Stimulated activated CD8-positive, alpha-beta memory T cell treated with anti-CD3 and anti-CD28 coated beads, Interleukin-2, amount 100 ng/mL, for 1 hour (primary cell): ENCODE measurements at places on chromosomes 11 and 22.
A peak's percentile ranks its signal among the peaks of the same experiment; 100 is the strongest.

GRCh38 chr11:11735586-11735985 is 106.2 kb upstream of the USP47 start:
- no peak for DNase-seq

DNA sequence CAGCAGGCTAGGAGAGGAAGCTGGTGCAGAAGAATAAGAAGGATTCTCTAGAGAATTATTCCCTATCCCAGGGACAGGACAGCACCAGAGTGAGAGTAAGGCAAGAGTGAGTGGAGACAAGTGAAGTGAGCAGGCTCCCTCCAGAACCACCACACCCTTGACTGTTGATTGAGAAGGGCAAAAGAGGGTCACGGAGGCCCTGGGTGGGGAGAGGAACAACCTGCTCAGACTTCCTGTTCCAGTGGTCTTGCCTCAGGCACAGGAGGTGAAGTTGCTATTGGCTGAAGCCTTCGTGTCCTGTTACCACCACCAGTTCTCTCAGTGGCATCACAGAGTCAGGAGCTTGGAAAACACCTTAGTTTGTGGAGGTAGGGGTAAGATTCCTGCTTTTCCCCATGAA is 51.7 kb upstream of the CCDC89 start:
- DNase-seq: no peak

GRCh38 chr11:132610216-132610615 is 922.1 kb downstream of the OPCML start:
- DNase-seq: no peak

DNA sequence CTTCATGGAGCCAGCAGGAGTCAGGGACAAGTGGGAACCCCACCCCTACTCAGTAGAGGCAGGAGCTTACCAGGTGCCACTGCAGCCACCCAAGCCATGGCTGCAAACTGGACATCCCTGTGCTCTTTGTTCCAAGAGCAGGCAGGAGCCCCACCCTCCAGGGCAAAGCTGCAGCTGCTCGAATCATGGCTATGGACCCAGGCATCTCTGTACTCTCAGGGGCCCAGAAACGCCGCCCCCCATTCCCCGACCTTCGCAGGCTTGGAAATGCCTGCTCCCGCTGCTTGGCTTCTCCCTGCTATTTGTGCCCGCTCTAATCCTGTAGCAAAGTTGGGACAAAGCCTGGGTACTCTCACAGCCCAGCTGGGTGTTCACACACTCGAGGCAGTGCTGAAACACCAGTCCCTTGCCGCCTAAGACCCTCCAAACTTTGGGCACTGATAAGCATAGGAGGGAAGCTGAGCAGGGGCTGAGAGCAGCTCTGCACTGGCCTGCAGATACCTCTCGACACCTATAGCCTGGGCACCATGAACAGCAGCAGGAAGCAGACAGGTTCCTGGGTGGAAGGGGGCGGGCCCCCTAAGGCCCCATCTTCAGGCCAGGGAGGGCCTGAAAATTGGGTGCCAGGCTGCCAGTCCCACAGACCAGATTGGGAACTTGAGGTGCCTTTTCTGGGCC is 402.4 kb downstream of the LRRC4C start:
- no peak for DNase-seq

DNA sequence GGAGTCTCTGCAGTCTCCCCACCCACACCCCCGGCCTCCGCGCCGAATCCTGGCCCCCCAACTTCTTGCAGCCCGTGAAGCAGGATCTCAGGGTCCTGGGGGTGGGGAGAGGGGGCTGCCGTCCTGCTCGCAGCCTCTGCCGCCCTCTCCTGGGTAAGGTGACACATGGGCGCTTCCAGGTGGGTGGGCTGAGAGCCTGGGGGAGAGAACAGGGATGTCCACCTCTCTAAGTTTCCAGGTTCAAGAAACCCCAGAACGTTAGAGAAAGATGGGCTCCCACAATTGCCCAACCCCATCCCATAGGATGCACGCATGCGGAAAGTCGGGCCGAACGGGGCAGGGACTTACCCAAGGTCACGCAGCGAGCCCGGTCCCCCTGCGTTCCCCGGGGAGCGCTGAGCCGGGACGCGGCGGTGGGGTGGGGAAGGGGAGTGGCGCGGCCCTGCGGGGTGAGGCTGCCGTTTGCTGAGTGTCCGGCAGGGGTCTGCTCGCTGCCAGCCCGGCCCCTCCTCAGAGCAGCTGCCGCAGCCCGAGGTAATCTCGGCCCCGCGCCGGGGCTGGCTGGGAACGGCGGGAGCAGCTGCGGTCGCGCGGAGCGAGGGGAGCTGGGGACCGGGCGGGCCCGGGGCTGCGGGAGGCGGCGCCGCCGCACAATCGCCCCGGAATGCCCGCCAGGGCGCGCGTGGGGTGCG is 705 bp upstream of the CAPN1 start:
- DNase-seq: no peak

- DNase-seq: peak; percentile 8
Measured at GRCh38 chr11:118789501-118790356, 1.2 kb downstream of the DDX6 start.

GRCh38 chr11:69122630-69123431 is 32.9 kb upstream of the SMIM38 start:
- no peak for DNase-seq

GRCh38 chr11:65423516-65424204 is 1.1 kb downstream of the NEAT1 start:
- no peak for DNase-seq

GRCh38 chr11:76747153-76747914 is 35.8 kb upstream of the TSKU start:
- DNase-seq: no peak

- no peak for DNase-seq
Measured at GRCh38 chr11:35166369-35167360, 27.7 kb downstream of the CD44 start.

- no peak for DNase-seq
Measured at GRCh38 chr11:12775955-12776354, 101.7 kb downstream of the TEAD1 start.

GRCh38 chr22:49292909-49293308 is 534.8 kb downstream of the BRD1 start:
- no peak for DNase-seq

DNA sequence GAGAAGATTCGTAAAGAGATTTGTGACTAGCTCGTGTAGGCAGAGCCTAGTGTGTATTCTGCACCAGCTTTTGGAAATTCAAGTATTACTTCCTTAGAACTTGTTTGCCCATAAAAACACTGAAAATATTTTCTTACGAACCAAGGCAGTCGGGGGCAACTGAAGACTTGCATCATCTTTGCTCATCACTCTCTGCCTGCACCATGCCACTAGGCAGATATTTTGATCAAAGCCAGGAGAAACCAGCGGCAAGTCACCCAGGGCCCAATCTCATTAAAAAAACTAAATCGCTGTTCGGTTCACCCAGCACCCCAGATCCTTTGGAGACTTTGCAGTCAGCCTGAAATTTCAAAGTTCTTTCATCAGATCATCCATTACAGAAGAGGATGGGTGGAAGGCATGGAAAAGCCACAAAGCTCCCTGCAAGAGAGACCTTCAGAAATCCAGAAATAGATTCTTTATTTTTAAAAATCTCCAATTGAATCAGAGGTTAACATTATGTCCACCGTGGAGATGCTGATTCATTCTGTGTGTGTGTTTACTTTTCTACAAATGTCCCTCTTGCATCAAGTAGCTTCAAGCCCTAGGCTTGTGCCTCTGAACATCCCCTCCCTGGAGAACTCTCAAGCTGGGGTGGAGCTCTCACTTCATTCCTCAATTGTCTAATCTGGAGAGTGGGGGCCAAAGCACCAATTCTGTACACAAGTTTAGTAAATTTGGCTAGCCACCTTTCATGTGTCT is 78.4 kb downstream of the ETS1 start:
- DNase-seq: no peak

DNA sequence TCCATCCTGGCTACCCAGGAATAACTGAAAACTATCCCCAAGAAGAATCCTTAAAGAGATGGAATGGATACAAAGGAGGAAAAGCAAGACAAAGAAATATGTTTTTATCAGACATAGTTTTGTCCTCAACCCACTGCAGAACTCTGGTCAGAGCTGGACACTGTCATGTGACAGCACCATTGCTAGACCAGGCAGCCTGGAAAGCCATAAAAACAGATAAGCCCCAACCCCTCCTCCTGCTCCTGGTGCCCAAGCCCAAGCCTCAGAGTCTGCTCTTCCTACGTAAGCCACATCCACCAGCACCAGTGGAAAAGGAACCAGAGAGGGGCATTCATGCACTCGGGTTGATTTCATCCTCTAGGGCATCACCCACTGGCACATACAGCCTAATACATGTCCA is 116.9 kb downstream of the TRIM29 start:
- no peak for DNase-seq
